Stimulated activated CD4-positive, alpha-beta T cell treated with anti-CD3 and anti-CD28 coated beads, Interleukin-15, amount 100 ng/mL, for 1 hour (primary cell): ENCODE measurements at places on chromosomes 3 and 15.

- no peak for DNase-seq
These were observed 67.6 kb downstream of the FNDC3B start for GRCh38 chr3:172106989-172107388.

DNA sequence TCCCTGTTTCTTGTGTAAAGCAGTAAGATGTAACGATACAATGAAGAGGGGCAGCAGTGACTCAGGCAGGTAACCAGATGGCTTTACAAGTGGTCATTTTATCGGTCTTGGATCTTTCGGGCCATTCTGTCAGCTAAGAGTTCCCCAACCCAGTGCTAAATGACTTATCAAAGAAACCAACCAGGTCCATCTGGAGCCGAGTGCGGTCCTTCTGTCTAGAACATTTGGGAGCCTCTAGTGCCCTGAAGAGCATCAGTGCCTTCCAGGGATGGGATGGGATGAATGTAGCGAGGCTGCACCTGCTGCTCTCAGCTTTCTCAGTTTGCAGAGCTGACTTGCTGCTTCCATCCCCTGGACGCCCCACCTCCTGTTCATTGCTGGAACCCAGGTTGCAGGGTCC lies 131.7 kb upstream of the AGBL1 start:
- no peak for DNase-seq

- no peak for DNase-seq
These were observed 86.3 kb upstream of the ARHGEF26 start for GRCh38 chr3:154034797-154035330.

DNA sequence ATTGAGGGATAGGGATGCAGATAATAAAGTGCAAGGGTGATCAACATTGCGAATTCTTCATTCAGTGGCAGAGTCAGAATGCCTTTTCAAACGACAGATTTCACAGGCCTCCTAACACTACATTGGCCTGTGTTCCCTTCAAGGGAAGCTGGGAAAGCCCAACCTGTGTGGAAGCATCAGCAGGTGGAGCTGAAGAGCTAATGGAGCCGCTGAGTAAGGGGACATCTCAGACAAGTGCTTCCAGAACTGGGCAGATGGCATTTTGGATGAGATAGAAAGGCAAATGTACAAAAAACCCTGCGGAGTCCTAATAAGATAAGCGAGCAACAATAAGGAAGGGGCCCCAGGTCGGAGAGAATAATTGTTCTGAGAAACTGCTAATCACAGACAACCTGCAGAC lies 8.5 kb upstream of the SLC24A5 start:
- no peak for DNase-seq

GRCh38 chr15:34490417-34491193 lies 53.0 kb upstream of the GOLGA8A start:
- DNase-seq: no peak

DNA sequence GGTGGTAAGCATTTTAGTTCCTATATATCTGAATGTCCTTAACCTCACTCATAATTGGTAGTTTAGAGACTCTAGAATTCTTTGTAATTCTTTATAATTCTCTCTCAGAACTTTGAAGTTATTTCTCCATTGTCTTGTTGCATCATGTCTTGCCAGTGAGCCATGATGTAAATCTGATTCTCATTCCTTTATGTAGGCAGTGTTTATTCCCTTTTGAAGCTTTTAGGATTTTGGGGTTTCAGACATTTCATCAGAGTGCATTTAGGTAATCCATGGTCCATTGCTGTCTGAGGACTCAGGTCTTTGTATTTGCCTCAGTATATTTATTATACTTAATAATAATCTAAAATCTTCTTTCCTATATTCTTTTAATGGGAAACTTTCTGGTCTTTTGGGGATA lies 20.6 kb downstream of the CMC1 start:
- DNase-seq: no peak

DNA sequence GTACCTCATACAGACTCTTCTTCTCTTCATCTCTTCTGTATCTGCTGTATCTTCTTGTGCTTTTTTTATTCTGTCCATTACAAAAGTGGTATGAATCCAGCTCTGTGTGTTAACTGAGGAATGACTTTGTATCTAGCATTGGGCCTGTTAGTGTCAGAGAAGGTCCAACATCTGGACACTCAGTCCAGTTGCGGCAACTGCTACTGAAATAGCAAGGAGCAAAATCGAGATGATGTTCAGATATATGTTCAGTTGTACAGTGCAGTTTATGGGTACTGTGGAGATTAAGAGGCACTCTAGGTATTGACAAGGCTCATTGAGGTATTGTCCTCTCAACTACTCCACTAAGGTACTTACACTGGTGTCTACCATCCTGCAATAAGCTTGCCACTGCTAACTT lies 42.6 kb downstream of the KLHDC8B start:
- DNase-seq: no peak

DNA sequence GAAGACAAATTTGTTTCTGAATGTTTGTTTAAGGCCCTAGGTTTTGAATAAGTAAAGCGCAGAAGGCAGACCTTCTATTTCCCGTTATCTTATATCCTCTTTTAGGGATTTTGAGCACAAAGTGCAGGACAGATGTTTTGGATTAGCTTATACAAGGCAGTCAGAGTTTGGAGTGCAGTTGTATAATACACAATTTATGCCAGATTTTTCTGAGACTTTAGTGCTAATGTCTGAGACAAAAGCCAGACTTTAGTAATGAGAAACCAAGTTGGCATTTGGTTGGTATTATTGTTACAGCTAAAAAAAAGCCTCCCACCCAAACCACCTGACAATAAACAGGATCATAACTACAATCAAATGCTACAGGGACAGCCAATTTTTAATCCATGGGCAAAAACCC lies 309.9 kb upstream of the SATB1 start:
- DNase-seq: no peak

- no peak for DNase-seq
These were observed 28.5 kb downstream of the TMEM212 start for GRCh38 chr3:171871392-171872274.

DNA sequence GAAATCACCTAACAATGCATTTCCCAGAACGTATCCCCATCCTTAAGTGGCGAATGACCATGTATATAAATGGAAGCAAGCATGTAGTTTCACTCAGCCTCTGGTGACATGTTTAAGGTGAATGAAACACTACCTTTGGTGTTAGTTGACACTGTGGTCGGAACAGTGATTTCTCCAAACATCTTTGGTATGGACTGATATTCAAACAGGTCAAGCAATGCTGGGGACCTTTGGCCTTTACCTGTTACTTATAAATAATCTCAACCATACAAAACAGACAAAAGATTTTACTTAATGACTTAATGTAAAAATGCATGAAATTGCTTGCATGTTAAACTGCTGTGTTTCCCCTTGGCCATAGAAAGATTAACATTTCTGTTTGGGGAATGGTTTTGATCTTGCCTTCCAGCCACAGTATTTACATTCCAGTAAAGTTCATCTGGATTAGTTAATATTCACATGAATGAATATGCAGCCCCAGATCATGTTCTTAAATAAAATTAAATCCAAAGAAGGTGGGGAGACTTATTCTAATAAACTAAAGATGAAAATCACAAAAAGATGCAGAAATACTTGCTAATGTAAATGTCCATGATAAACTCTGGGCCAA lies 74.4 kb upstream of the HES1 start:
- DNase-seq: no peak

DNA sequence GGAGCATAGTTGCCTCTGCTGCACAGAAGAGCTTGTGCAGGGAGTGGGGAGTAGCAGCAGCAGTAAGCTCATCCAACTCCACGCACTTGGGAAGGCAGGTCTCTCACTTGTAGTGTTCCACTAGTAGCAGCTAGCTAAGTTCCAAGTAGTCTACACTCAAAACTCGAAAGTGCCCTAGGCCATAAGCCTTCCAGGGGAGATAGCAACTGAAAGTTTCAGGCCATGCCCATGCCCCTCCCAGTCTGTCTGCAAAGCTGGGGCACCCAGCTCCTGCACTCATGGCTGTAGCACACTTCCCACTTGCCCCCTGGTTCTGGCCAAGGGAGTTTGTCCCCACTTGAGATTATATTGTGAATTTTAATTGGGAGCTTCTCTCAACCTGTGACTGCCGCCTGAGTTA lies 57.5 kb downstream of the MFSD1 start:
- DNase-seq: no peak

GRCh38 chr15:83164111-83164770 lies 43.4 kb downstream of the HDGFL3 start:
- DNase-seq: no peak

GRCh38 chr3:149965278-149965677 lies 5.4 kb downstream of the PFN2 start:
- no peak for DNase-seq

- DNase-seq: peak; percentile 46
These were observed at the start of gene RFTN1 for GRCh38 chr3:16513141-16514020. Gene RFTN1, minus strand, starts transcription at chr3:16513699. Its CDS starts 19,830 bp downstream, at chr3:16493869.

GRCh38 chr3:137641879-137642704 lies 122.0 kb upstream of the SOX14 start:
- DNase-seq: no peak

GRCh38 chr15:65772930-65773329 lies 19.2 kb downstream of the DENND4A start:
- DNase-seq: no peak

DNA sequence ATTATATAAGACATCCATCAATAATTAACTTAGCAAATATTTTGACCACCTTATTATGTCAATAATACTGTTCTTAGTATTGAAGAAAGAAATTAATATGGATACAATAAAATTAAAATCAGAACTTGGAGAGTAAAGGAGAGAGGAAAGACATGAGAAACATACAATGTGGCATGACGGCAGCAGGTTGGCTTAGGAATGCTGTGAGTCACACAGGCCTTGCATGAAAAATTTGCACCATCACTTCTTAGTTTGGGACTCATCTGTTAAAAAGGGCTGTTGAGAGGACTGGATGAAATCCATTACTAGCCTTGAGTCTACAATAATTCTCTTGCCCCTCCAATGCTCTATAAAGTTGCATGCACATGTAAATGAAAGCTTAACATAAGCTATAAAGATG lies 880.8 kb downstream of the ROBO1 start:
- no peak for DNase-seq

DNA sequence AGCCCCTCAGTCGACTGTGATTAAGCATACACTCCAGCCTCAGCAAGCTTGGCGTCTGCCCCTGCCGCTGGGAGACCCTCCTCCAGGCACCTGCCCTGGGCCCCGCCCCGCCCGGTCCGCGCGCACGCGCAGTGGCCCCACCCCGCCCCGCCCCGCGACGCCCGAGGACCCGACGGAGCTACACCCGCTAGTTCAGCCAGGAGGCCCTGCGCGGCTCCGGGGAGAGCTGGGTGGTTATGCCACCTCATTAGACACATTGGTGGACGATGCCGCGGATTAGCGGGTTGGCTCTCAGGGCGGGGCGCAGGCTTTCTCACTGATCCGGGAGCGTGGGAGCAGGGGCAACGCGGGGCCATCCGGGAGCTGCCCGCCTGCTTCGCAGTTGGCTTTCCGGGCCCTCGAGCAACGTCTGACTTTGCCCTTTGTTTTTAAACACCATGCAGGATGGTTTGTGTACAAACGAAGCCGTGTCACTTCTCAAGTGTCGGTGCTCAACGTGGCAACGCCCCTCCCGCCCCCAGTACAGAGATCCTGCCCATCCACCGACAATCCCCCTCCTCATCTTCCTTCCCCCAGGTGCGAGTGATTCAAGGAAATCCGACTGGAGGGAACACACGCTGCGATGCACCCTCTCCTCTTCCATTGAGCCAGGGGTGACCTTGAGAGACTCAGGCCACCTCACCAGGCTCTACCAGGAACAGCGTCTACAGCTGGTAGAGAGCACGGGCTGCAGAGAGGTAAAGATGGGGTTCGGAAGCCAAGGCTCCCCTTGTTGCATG lies 109.3 kb downstream of the SHQ1 start:
- peak; percentile 61 for DNase-seq

GRCh38 chr15:99283717-99284116 lies 32.4 kb downstream of the LRRC28 start:
- no peak for DNase-seq

DNA sequence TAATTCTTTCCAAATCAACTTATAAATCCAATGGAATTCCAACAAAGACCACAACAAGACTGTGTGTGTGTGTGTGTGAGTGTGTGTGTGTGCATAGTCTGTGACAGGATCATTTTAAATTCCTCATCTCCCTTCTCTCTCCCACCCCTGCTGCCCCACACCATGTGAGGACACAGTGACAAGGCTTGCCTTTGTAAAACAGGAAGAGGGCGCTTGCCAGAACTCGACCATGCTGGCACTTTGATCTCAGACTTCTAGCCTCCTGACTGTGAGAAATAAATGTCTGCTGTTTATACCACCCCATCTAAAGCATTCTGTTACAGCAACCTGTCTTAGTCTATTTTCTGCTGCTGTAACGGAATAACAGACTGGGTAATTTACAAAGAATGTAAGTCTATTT lies 99.1 kb downstream of the NSMCE3 start:
- no peak for DNase-seq

DNA sequence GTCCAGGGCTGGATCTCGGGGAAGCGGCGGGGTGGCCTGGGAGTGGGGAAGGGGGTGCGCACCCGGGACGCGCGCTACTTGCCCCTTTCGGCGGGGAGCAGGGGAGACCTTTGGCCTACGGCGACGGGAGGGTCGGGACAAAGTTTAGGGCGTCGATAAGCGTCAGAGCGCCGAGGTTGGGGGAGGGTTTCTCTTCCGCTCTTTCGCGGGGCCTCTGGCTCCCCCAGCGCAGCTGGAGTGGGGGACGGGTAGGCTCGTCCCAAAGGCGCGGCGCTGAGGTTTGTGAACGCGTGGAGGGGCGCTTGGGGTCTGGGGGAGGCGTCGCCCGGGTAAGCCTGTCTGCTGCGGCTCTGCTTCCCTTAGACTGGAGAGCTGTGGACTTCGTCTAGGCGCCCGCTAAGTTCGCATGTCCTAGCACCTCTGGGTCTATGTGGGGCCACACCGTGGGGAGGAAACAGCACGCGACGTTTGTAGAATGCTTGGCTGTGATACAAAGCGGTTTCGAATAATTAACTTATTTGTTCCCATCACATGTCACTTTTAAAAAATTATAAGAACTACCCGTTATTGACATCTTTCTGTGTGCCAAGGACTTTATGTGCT lies 527 bp downstream of the B2M start:
- DNase-seq: peak; percentile 45

DNA sequence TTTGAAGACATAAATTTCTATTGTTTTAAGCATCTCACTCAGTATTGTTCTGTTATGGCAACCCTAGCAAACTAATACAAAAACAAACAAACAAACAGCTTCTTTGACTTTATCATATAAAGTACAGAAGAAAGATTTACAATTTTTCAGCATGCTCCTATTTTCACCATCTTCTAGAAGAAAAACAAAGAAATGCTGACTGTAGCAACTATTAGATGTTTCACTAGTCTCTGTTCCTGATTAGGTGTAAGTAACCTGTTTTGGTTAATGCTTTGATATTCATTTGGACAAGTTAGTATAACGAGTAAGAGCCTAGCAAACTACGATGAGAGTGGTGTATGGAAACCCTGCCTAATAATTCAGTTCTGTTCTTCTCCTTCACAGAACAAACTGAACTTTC lies 478.5 kb downstream of the NAALADL2 start:
- DNase-seq: no peak

GRCh38 chr15:26873846-26874245 lies 7.0 kb downstream of the GABRA5 start:
- DNase-seq: no peak

DNA sequence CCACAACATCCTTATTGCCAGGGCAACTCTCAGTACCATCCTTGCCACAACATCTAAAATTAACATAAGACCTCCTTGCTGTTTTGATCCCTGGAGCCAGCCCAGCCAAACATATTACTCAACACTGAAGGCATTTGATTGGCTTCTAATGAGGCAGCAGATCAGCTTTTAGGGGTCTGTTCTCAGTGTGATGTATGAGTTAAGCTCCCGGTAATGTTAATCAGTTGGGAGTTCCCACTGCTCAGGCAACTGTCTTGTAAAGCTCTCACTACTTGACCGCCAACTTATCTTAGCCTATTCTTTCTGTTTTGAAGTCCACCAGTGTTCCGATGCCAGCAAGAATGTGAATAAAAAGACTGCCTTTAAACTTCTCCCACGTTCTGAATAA lies 158.9 kb downstream of the FOXB1 start:
- DNase-seq: no peak
